Uterus (tissue), 4 donors: ENCODE measurements at places on chromosomes 1 and 21.

GRCh38 chr1:169250795-169251194 is 116.8 kb downstream of the NME7 start:
- H3K4me3 ChIP-seq = no peak overlapping the region
- no peaks in the 10 kb centered on the region for H3K4me1 ChIP-seq
- H3K27me3 ChIP-seq = no peaks in the 10 kb centered on the region
- DNase-seq = no peak

DNA sequence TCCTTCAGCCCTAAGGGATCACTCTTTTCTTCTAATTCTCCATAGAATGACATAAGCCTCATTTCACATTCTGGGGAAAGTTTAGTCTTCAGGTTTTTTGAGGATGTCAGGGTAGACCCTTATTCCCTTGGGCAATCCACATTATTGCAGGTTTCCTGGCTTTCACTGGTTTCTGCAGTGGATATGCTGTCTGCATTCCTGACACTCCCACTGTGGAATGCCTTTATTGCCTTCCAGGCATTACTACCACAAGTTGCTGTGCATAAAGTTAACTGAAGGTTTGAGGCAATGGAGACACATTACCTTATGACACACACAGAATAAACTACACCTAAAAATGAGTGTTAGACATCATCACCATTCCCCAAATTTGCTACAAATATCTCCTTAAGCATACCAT is 12.7 kb downstream of the FASLG start:
- H3K27ac ChIP-seq = no peak overlapping the region
- H3K4me1 ChIP-seq = no peaks in the 10 kb centered on the region
- no peaks in the 10 kb centered on the region for H3K27me3 ChIP-seq
- no peak for DNase-seq

DNA sequence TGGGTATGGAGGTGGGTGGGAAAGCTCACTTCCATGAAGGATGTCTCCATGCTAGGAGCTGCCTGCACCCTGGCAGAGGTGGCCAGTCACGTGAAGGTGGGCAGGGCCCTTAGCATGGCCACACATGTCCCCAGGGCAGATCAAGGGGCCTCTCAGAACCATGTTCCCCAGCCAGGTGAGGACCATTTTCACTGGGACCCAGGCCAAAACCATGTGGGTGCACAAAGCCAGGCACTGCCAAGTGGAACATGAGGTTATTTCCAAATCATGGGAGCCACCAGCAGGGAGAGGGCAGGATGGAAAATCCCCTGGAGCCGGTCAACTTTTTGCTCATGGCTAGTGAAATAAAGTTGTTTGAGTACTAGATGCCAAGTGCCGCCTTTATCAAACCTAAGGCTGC is 9.7 kb downstream of the ZNF692 start:
- H3K4me3 ChIP-seq = no peak overlapping the region
- H3K36me3 ChIP-seq = no peaks in the 10 kb centered on the region

DNA sequence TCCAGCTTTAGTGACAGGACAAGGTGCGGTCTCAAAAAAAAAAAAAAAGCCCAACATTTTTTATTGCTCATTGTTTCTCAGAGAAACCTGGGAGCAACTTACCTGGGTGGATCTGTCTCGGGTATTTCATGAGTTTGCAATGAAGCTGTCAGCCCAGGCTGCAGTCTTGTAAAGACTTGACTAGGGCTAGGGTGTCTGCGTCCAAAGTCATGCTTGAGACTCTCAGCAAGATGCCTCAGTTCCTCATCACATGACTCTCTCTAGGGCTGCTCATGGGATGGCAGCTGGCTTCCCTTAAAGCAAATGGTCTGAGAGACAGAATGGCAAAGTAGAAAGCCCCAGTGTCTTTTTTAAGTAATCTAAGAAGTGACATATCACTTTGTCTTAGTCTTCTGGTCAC is 8.1 kb downstream of the GABPA start:
- no peak overlapping the region for H3K27ac ChIP-seq
- no peak overlapping the region for H3K4me3 ChIP-seq
- no peak for DNase-seq
- no peaks in the 10 kb centered on the region for H3K27me3 ChIP-seq
- H3K36me3 ChIP-seq = no peaks in the 10 kb centered on the region

DNA sequence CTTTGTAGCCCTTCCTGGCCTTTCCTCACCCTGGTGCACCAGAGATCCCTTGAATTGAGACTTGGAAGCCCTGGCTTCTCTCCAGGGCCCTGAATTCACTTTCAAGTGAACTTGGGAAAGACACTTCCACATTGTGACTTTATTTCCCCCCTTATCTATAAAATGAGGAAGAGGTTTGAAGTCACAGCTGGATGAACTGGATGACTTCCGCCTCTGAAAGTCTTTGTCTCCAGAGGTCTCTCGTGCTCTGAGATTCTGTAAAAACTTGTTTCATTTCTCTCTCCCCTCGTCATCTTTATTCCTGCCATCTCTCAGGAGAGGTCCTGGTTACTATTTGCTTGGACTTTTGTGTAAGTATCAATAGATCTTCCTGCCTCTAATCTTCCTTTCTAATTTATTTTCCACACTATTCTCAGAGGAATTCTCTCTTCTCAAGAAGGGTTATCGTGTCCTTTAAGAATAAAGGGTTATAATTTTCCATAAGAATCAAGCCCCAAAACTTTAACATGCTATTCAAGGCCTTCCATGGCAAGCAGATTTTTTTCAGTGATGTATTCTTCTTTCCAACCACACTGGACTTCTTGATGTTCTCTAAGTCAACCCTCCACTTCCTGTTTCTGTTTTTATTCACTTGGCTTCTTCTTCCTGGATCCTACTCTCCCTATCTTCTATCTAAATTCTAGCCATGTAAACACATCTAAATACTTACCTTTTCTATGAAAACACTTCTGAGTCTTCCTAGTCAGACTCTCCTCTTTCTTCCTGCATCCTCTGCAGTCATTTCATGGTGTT is 6.5 kb upstream of the RPTN start:
- DNase-seq = no peak
- H3K4me3 ChIP-seq = no peak overlapping the region
- H3K4me1 ChIP-seq = no peaks in the 10 kb centered on the region
- H3K27me3 ChIP-seq = no peaks in the 10 kb centered on the region
- H3K27ac ChIP-seq = no peak overlapping the region

- H3K4me1 ChIP-seq = no peaks in the 10 kb centered on the region
- DNase-seq = no peak
- H3K27me3 ChIP-seq = no peaks in the 10 kb centered on the region
- H3K36me3 ChIP-seq = no peaks in the 10 kb centered on the region
- no peak overlapping the region for H3K4me3 ChIP-seq
These were observed 13.9 kb downstream of the BSND start for GRCh38 chr1:55012661-55013060.

GRCh38 chr1:173062150-173062938 is 11.6 kb upstream of the TNFSF18 start:
- no peak overlapping the region for H3K4me3 ChIP-seq
- no peak overlapping the region for H3K27ac ChIP-seq
- H3K36me3 ChIP-seq = no peaks in the 10 kb centered on the region
- no peaks in the 10 kb centered on the region for H3K27me3 ChIP-seq
- no peaks in the 10 kb centered on the region for H3K4me1 ChIP-seq
